Posterior vena cava (tissue), 2 donors: ENCODE measurements at places on chromosomes 7 and 10. TPM values are rescaled to one million over a fixed set of nuclear protein-coding genes. Genes with fewer than 3 reads are reported as not detected.

ZNF862 gene
- 14.2 TPM for total RNA-seq

SHTN1 gene
- 14.4 TPM for total RNA-seq

TRPV5 gene
- not detected for total RNA-seq

CALML3 gene
- total RNA-seq = not detected

MICALL2 gene
- total RNA-seq = 38.5 TPM

LRRC18 gene
- not detected for total RNA-seq

ORAI2 gene
- 17.5 TPM for total RNA-seq

DNA sequence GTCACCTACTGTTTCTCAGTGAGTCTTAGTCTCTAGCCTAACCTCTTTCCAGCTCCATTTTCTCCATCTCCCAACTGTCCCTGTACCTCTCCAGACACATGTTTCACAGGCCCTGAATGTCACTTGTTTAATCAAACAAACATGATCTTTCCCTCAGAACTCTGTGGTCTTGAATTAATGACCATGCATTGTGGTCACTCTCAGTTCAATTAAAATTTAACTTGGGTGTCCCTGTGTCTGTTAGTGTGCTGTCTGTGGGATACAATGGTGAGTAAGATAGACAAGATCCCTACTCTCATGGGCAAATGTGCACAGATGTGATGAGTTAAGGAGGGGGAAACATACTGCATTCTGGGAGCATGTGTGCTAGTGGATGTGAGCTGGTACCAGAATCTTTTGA, 65.0 kb downstream of the RBM33 start:
- no peak for DNase-seq

- DNase-seq = no peak
Measured at GRCh38 chr10:125795128-125795527, 19.5 kb upstream of the MMP21 start.

DNA sequence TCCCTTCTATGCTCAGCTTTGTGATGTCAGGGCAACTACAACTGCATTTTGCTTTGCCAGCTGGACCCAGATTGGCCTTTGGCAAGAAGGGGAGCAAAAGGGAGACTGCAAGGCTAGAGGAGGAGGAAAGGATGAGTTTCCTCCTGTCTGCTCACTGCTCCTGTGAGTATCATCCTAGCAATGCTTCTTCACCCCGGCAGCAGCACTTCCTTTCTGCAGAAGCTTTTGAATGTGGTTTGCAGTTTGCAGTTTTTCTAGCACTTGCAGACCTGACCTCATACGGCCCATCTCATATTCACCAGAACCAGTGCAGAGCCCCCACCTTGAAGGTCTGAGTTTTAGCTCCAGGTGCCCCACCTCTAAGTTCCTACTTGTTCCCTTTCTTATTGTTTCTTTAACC, 14.8 kb downstream of the C7orf33 start:
- no peak for DNase-seq

DNA sequence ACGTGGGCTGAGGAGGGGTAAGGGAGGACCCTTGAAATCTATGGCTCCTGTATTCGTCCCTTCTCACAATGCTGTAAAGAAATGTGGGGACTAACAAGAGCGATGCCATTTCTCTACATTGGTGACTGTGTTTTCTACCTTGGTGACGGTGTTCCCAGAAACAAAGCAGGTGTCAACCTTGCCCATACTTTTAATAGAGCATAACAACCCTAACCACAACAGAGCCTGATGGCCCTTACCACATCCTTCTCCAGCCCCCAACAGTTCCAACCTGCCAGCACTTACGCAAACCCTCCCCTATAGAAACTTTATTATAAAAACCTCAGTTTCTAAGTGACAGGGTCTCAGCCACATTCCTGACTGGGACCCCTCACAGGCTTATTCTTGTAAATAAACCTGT, 28.2 kb upstream of the ADCYAP1R1 start:
- DNase-seq = no peak

DNA sequence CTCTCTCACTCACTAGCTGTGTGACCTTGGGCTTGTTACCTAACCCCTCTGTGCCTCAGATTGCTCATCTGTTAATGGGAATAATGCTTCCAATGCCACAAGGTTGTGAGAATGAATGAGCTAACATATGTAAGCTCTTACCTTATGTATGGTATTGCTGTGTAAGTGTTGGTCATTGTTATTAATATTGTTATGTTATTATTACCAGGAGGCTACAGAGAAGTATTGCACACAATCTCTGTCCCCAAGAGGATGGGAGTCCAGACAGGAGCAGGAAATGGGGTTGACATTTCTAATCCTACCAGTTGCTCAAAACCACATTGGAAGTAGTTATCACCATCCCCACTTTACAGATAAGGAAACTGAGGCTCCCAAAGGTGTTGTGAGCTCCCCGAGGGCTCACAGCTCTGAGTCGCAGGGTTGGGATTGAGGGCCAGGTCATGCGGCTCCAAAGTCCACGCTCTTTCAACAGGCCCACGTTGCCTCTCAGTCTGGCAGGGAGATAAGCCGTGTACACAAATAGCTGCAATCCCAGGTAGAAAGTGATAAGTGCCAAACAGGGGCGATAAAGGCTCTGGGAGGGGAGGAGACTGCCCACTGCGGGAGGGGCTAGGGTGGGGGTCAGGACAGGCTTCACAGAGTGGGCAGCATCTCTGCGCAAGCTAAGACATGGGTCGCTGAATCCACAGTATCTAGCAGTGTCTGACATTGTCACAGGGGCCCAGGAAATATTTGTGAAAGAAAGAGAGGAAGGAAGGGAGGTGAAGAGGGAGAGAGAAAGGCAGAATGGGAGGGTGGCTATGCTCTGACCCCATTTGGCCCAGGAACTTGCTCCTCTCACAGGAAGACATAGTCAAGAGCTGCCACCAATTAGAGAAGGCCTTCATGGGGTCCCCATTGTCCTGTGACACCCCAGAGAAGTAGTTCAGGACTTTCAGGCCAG, 9.6 kb upstream of the ZMIZ1 start:
- DNase-seq = peak; percentile 28

- DNase-seq = peak; percentile 85
Measured at GRCh38 chr10:123995461-123996131, 97.8 kb downstream of the CHST15 start.

- no peak for DNase-seq
Measured at GRCh38 chr10:33623669-33624068, 289.2 kb upstream of the NRP1 start.

DNA sequence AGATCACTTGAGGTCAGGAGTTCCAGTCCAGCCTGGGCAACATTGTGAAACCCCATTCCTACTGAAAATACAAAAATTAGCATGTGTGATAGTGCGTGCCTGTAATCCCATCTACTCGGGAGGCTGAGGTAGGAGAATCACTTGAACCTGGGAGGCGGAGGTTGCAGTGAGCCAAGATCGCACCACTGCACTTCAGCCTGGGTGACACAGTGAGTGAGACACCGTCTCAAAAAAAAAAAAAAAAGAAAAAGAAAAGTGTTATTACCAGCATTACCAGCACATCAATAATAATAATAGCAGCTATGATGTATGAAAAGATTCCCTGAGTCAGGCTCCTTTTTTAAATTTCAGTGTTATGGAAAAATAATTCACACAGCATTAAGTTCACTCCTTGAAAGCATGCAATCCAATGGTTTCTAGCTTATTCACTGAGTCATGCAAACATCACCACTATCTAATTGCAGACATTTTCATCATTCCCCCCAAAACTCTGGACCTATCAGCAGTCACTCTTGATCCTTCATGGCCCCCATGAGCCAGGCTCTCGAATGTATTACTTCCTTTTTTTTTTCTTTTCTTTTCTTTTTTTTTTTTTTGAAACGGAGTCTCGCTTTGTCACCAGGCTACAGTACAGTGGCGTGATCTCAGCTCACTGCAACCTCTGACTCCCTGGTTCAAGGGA, 228.4 kb downstream of the FANK1 start:
- DNase-seq = no peak

GRCh38 chr7:154587792-154588191, 415.1 kb downstream of the PAXIP1 start:
- no peak for DNase-seq

- DNase-seq = no peak
Measured at GRCh38 chr10:71658467-71658745, 61.2 kb downstream of the C10orf105 start.

DNA sequence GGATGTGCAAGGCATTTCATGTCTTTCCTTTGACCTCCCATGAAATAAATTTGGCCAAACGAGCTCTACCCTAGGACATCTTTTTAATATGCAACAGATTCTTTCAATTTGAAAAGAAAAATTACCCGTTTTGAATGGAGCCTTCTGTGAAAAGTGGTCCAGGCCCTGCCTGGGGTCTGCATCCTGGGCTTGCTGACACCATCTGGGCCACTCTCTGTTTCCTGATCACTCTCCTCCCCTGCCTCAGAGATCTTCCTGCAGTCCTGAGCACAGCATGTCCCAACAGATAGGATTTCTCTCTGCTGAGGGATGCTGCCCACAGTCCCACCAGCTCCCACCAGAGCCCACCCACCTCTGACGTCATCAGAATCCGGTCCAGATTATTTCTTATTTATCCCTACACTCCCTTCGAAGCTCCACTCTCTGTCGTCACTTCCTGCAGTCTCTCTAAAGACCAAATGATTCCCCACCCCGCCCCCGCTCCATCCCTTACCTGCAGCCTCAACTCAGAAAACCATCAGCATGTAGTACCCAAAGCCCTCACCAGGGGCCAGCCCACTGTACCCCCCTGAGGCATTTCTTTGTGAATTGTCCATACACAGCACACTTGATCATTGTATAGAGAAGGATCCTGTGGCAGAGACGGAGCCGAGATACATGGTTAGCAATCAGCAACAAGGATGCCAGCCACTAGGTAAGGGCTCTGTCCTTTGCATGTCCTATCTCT, 192.1 kb upstream of the MGMT start:
- no peak for DNase-seq

- DNase-seq = no peak
Measured at GRCh38 chr10:20265146-20265545, 448.9 kb downstream of the PLXDC2 start.

- no peak for DNase-seq
Measured at GRCh38 chr7:107076781-107077698, 32.5 kb downstream of the PRKAR2B start.

DNA sequence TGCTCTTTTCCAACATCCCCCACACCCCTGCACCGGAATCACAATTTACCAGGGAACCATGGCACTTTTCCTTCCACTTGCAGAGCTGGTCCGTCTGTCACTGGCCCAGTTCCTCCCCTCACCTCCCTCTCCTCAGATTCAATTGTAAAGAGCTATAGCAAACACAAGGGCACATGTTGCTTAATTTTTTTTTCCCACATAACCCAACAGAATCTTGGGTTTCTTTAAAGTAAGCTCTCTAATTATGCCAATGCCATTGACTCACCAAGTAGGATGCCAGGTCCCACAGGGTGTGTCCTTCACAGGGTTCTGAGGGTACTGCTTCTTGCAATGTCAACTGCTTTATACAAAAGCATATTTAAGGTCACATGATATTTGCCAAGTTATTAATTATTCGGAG, 262.2 kb downstream of the AUTS2 start:
- DNase-seq = no peak

DNA sequence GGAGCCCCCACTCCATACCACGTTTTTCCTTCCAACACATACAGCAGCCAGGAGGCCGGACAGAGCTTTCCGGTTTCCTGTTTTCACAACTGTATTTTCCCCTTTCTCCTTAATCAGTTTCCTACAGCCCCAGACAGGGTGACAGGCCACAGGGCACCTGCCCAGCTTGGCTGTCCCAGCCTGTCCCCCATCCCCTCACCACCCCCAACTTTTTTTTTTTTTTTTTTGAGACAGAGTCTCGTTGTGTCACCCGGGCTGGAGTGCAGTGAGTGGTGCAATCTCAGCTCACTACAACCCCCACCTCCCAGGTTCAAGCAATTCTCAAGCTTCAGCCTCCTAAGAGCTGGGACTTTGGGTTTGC, 10.3 kb upstream of the HSPB1 start:
- no peak for DNase-seq

GRCh38 chr10:26739071-26739631, 41.6 kb downstream of the PDSS1 start:
- DNase-seq = no peak

DNA sequence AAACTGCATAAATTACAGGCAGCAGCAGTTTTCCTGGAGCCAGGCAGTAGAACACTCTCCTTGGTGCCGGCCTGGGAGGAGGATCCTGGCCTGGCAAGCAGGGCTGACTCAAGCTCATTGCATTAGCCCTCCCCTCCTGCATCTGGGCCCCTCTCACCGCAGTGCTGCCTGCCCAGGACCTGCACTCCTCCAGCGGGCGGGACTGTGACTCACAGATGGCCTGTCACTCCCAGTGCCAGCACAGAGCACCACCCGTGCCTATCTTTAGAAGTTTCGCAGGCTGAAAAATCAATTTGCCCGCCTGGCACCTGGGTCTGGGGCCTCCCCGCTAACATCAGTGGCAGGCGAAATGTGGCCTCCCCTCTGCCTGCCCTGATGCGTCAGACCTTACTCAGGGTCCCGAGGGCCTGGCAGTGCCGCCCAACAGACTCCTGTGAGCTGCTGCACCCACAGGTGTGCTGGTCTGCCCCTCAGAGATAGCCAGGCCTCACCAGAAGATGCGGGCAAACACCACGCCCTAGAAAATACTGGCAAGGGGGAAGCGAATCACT, 123.8 kb downstream of the KCNMA1 start:
- no peak for DNase-seq

DNA sequence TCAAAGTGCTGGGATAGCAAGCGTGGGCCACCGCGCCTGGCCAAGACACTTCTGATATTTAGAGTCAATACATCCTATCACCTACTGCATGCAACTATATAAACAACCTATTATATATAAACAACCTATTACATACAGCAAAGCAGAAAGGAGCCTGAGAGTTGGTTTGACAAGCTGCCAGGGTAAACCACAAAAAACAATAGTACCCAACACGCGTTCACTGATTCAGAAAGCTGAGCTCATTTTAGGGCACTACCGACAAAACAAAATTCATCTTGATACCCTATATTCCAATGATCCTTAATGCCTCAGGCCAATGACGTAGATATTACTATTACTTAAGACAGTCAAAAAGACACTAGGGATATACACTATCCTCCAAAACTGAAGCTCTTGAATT, 16.2 kb downstream of the MALSU1 start:
- DNase-seq = no peak

DNA sequence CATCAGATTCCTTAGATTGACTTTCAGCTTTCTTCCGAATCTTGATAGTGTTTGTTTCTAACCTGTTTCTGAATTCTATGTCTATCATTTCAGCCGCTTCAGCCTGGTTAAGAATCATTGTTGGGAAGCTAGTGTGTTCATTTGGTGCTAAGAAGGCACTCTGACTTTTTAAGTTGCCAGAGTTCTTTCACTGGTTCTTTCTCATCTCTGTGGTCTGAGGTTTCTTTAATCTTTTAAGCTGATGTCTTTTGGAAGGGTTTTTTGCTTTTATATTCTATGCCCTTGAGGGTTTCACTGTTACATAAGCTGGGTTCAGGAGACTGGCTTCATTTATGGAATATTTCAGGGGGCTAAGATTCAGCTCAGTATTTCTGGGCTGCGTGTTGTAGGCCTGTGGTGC, 104.5 kb upstream of the PRSS58 start:
- DNase-seq = no peak

- DNase-seq = no peak
Measured at GRCh38 chr7:114392686-114393085, 21.9 kb upstream of the FOXP2 start.

GRCh38 chr7:131816391-131817007, 260.1 kb upstream of the PODXL start:
- no peak for DNase-seq
